ENCODE measurements at places on chromosomes 3 and 15.

DNA sequence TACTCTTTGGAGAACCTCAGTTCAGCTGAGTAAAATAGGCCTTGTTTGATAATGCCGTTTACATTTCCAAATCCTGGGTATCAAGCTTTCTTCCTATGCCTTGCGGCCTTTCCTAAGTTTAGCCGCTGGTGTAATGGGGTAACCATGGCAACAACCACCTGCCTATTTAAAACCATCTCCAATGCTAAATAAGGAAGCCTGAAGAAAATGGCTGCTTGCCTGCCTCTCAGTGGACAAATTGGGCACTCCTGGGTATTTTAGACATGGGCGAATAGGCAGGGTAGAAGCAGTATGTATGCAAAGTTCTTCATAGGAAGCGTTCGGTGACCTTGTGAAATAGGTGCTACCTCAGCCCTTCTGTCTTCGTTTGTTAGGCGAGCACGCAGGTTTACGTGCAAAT is 122.7 kb downstream of the DGKG start:
- no peak for DNase-seq

DNA sequence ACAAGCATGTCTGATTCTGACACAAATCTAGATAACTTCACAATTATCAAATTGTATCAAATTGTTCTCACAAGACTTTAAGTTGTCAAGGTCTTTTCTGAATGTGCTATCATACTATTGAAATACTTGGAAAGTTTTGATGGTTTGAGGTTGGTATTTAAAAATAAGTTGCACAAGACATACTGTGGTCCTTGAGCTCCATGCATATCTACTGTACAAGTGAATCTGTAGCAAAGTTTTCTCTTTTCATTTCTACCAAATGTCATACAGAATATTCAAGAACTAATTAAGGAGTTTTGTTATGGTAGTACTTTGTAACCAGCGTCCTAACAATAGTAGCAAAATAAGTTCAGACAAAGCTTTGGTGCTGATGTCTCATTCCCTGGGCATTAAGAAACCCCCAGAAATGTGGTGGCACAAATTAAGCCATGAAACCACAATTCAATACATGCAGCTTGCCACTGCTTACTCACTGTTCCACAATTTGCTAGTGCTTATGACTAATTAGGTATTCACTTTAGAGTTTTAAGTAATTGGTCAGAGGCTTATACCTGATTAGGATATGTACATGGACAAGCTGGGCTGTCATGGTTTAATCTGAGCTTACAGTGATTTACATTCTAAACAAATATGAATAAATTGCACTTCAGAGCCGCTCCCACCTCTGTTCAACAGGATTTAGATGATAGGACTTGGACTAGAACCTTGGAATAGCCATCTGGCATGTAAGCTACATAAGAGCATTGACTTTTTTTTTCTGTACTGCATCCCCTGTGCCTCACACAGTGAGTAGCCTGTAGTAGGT is 8.8 kb downstream of the TBC1D23 start:
- no peak for DNase-seq

GRCh38 chr3:156718622-156719306 is 44.4 kb downstream of the TIPARP start:
- no peak for DNase-seq

- DNase-seq, result no peak
Observed at GRCh38 chr15:50905055-50905454, 3.4 kb upstream of the AP4E1 start.

Measured in stimulated activated CD4-positive, alpha-beta T cell treated with anti-CD3 and anti-CD28 coated beads, Interleukin-12 subunit alpha, Interleukin-12 subunit beta, amount 100 ng/mL, for 24 hours (primary cell).